ENCODE measurements at places on chromosomes 11 and 22.

- no peak for DNase-seq
These were observed 83.8 kb downstream of the TBC1D22A start for GRCh38 chr22:46846150-46846831.

GRCh38 chr22:50302564-50302963 is 4.9 kb downstream of the PLXNB2 start:
- no peak for DNase-seq

- no peak for DNase-seq
These were observed 14.6 kb downstream of the SPECC1L start for GRCh38 chr22:24285245-24285644.

- DNase-seq: no peak
These were observed 75.3 kb upstream of the IGLL5 start for GRCh38 chr22:22812031-22812905.

GRCh38 chr11:118899706-118900360 is 16.1 kb downstream of the CXCR5 start:
- no peak for DNase-seq

GRCh38 chr22:29311464-29312217 is 3.9 kb downstream of the RASL10A start:
- DNase-seq: no peak

DNA sequence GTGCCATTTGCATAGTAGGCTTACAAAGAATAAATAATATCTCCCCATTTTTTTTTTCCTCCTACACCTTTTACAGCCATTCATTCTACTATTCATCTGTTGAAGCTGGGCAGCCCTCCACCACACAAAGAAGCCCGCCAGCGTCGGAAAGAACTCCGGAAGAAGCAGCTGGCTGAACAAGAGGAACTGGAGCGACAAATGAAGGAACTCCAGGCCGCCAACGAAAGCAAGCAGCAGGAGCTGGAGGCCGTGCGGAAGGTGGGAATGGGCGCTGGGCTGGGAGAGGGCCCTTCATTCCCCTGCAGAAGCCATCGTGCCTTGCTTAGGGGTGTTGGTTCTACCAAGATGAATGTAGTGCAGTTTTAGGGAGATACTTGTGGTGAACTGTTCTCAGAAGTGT is 68.6 kb downstream of the SWAP70 start:
- DNase-seq: no peak

DNA sequence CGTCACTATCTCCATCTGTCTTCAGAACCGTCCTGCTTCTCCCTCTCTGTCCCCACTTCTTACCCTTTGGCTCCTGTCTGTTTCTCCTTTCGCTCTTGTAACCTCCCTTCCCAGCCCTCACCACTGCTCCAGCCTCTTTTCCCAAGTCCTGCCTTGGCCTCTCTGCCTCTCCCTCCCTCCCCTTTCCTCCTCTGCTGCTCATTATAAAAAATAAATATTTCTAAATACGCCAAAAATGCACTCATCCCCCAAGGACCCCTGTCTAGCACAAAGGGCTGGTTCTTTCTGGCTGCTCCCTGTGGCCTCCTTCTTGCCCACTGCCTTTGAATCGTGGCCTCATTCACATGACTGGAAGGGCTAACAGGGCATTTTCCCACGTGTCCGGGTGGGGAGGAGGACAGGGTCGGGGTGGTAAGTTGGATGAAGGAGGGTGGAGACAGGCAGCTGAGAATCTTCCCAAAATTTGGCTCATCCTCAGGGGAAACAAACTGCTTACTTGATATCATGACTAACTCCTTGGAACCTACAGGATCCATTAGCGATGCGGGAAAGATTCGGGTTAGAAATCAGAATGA is 26.4 kb upstream of the OAF start:
- DNase-seq: no peak

All from NCI-H2029 (cell line).